ENCODE measurements at places on chromosomes 16 and 17.

DNA sequence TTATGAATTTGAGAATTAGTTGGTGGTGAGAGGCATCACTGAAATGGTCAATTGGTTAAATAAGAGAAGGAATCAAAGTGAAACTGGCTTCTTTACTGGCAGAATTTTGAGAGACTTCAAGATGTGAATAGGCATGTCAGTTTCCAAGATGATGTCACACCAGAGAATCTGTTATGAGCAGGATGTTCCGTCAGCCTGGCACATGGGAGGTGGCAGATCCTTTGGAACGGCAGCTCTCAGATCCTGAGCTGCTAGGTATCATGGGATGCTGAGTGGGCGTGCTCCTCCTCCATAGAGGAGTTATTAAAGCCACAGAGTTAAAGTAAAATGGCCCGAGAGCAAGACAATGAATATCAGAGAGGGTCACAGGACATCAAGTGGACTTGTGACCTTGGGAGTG is 444.3 kb upstream of the HSBP1 start:
- DNase-seq, result no peak

GRCh38 chr17:9434642-9435057 is 141.0 kb downstream of the STX8 start:
- DNase-seq, result no peak

DNA sequence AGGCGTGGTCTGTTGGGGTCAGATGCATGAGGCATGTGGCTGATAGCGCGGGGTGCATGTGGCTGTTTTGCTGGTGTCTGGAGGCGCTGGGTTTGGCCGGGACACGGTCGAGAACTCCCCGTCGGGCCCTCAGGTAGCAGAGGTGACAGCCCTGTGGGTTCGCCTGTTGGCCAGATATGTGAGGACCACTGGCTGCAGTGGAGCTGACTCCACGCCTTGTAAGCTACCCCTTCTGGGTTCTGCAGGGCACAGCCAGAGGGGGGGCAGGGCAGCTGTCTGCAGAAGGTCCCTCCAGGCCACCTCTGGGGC is 38.5 kb downstream of the SOX8 start:
- no peak for DNase-seq

DNA sequence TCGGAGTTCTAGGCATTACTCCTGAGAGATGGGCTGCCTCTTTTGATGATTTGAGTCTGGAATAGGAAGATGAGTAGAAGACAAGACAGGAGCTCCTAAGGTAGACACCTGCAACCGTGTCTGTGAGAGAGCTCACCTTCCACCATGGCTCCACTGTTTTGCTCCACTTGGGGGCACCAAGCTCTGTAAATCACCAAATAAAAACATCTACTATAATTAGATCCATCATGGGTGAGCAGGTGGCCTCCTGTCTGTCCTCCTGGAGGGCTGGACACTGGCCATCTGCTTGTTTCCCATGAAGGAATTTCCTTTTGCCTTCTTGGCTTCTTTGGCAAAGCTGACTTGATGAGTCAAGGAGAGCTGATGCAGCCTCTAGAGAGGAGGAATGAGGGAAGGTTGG is 179.0 kb downstream of the HAPSTR1 start:
- no peak for DNase-seq

- no peak for DNase-seq
Observed at GRCh38 chr16:76459111-76459510, 181.9 kb downstream of the CNTNAP4 start.

GRCh38 chr17:64161380-64162176 is 31.6 kb upstream of the ERN1 start:
- no peak for DNase-seq

- DNase-seq, result no peak
Observed at GRCh38 chr17:17950806-17951205, 21.4 kb downstream of the TOM1L2 start.

DNA sequence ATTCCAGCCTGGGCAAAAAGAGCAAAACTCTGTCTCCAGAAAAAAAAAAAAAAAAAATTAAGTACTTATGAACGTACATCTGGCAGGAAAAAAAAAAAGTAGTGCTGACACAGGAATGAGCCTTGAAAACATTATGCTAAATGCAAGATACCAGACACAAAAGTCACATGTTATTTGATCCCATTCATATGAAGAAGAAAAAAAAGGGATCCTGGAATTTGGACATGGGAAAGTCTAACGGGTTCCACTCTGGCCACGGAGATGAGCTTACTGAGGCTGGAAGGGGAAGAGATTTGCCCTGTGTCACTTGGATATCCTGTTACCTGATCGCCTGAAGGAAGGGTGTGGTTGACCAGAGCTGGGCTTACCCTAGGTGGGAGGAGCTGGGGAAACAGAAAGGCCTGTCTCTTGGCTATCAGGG is 251.9 kb downstream of the PARN start:
- no peak for DNase-seq

- DNase-seq, result peak; percentile 68
Observed at GRCh38 chr16:30761427-30761927, 385 bp downstream of the CFAP119 start.

- DNase-seq, result no peak
Observed at GRCh38 chr17:67639555-67639954, 78.2 kb upstream of the NOL11 start.

- DNase-seq, result no peak
Observed at GRCh38 chr17:34502426-34502825, 77.0 kb upstream of the TMEM132E start.

GRCh38 chr17:57234739-57235092 is 21.6 kb upstream of the MSI2 start:
- DNase-seq, result no peak

Measured in activated CD8-positive, alpha-beta T cell treated with anti-CD3 and anti-CD28 coated beads, Interleukin-2, amount 10 ng/mL, durations not matched to agents 7 days and 5 days (primary cell).